HS-5 (cell line): ENCODE measurements at places on chromosomes 12 and 14.
A peak's percentile ranks its signal among the peaks of the same experiment; 100 is the strongest.

DNA sequence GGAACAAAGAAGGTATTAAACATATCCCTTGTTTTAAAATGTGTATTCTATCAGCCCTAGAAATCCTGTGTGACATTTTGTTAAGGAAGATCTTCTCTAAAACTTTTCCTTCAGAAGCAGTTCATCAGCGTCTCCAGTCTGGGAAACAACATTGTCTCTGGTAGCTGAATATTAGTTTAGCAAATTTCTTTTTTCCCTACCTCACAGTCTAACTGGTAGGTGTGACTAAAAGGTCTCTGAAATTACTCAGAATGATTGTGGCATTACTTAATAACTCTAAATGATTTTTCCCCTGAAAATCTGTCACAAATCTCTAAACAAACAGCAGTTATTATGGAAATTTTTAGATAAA is 1044.8 kb downstream of the FLRT2 start:
- no peak for DNase-seq

DNA sequence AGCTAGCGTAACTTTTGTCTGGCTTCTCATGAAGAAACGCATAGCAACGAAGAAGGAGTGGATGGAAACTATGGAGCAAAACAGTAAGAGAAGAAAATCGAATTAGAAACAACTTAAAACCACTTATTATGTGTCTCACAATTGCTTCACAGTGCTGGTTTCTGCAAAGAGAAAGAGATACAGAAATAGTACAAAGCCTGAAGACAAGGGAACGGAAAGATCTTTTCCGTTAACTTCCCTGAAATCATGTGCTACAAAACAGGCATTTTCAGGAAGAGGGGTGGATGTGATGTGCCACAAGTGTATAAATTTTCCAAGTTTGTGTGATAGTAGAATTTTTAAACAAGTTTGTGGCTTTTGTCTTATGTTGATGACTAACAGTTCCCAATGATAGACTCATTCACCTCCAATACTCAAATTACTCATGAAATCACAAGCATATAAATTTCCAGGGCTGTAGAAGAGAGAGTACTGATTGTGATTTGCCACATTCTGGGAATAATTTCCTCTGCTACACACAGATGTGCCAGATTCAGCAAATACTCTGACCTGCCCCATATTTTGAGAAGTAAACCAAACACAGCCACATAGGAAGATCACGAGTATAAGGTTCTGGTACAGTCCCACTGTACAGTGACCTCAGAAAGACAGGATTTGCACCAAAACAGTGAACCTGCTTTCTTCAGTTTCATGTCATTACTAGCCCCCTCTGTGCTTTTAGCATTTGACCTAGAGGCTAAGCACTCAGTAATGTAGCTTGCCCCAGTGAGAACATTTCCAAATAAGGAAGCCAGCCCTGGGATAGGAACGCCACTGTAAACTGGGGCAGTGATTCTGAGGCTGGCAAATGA is 41.4 kb upstream of the PPFIA2 start:
- no peak for DNase-seq

GRCh38 chr12:92543840-92544239 is 158.9 kb upstream of the PLEKHG7 start:
- no peak for DNase-seq

DNA sequence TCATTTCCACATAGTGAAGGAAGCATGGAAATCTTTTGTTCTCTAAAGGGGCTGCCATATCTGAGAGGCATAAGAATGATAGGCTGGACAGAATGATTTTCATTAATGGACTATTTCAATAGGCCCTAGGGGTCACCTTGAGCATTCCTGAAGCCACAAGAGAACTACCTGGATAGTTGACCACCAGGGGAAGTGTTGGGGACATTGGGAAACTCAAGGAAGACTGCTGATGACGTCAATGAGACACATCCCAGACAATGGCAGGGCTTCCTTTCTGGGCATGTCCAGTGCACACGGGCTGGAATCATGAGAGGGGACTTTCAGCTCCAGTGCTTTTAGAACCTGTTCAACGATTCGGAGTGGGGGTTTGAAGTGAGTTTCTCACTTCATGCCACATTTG is 48.8 kb upstream of the CHST11 start:
- DNase-seq: no peak

- DNase-seq: no peak
Observed at GRCh38 chr14:33660248-33660647, 290.6 kb downstream of the EGLN3 start.

DNA sequence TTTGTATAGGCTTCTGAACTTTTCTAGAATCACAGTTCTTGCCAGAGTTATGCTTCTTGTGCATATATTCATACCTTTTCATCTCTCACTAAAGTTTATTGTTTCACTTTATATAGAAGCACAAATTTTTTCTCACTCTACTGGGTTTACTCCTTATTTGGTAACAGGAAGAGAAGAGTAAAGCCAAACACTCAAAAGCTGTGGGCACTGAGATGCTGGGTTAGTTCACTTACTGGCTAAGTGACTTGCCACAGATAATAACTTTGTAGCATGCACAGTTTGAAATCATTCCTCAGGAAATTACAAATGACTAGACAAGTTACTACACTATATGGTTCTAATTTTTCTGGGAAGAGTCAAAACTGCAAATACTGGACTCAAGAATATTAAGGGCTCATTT is 7.8 kb downstream of the HIGD1C start:
- no peak for DNase-seq

DNA sequence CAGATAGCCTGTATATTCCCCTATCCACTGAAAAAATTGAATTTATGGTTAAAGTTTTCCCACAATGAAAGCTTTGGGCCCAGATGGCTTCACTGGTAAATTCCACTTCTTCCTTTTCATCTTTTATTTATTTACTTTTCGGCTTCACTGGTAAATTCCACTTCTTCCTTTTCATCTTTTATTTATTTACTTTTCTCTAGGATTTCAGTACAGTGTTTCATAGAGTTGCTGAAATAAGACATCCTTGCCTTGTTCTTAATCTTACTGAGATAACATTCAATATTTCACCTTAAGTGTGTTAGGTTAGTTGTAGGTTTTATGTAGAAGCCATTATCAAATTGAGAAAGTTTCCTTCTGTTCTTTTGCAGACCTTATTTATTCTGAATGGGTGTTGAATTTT is 18.9 kb upstream of the KLRG1 start:
- DNase-seq: no peak

GRCh38 chr14:43168371-43168925 is 1338.6 kb downstream of the FSCB start:
- no peak for DNase-seq

DNA sequence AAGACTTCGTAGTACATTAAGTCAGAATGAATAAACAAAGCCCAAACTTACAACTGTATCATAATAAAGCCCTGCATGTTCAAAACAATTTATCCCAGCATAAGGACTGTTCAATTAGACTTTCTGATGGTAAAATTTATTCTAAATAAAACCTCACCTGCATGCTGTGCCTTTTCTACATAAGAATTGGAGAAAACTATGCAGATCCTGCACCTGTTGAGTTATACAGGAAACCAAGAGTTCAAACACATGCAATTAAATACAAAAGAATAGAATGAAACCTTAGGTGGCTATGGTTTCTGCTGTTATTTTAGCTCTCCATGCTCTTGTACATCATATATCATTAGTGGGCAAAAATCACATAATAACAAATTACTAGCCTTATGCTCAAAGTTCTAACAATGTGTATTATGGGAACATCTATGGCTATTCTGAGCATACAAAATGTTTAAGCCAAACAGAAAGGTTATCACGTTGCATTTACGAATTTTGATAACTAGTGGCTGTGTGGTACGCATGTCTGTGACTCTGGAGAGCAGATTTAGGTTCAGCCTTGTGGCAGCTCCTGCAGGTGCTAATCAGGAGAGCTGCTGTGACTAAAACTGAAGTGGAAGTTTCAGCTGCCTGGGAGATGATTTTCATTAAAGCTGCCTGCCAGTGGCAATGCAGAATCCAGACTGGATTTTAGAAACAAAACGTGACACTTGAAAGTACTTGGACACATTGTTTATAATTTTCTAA is 36.1 kb upstream of the LRFN5 start:
- DNase-seq: no peak

DNA sequence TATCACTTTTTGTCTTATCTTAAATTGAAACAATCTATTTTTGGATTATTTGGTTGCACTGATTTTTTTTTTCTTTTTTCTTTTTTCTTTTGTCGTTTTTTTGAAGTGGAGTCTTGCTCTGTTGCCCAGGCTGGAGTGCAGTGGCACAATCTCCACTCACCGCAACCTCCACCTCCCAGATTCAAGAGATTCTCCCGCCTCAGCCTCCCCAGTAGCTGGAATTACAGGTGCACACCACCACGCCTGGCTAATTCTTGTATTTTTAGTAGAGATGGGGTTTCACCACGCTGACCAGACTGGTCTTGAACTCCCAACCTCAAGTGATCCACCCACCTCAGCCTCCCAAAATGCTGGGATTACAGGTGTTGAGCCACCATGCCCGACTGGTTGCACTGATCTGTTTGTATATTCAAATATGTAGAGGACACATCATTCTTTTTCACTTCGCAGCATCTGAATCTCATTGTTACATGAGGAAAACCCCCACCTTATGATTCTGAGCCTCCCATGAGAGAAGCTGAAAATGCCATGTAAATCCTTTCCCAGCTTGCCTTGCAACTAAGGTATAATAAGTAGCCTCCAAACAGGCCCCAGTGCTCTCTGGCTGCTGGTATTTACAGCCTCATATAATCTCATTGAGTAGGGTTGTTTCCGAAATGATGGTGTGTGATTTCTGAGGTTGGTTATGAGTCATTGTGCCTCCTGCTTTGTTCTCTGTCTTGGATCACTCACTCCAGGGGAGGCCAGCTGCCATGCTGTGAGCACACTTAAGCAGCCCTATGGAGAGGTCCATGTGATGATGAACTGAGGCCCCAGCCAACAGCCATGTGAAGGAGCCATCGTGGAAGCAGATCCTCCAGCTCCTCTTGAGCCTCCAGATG is 5.2 kb upstream of the HSP90B1 start:
- DNase-seq: peak; percentile 26

GRCh38 chr12:3154006-3154405 is 76.8 kb downstream of the TSPAN9 start:
- DNase-seq: no peak

- DNase-seq: no peak
Observed at GRCh38 chr14:99733211-99733539, 49.1 kb downstream of the CYP46A1 start.

- no peak for DNase-seq
Observed at GRCh38 chr14:97706819-97707218, 909.6 kb downstream of the VRK1 start.

DNA sequence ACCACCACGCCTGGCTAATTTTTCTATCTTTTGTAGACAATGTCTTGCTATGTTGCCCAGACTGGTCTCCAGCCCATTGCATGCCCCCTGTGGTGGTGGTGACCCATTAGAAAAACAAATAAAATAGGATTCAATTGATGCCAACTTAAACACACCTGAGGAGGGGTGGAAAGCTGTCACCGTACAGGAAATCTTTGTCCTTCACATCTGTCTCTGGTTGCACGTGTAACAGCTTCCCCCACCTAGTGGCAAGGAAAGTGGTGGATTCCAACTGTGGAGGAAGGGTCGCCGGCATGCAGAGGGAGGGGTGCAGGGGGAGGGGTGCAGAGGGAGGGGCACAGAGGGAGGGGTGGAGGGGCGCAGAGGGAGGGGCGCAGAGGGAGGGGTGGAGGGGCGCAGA is 26.1 kb upstream of the GPR68 start:
- no peak for DNase-seq

- DNase-seq: no peak
Observed at GRCh38 chr14:77126461-77126990, 15.1 kb downstream of the ZDHHC22 start.

DNA sequence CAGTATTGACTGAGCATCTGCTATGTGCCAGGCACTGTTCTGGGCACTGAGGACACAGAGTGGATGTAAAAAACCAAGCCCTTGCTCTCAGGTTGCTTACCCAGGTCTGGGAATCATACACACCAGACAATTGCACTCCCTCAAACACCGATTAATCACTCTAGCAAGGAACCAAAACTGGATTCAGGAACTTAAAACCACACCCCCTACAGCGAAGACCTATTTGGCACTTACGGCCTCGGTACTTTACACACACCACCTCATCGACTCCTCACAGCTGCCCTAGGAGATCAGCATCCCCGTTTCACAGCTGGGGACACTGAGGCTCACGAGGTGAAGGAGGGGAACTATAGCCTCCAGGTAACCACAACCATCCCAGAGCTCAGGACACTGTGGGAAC is 1.6 kb downstream of the GLTP start:
- DNase-seq: no peak

DNA sequence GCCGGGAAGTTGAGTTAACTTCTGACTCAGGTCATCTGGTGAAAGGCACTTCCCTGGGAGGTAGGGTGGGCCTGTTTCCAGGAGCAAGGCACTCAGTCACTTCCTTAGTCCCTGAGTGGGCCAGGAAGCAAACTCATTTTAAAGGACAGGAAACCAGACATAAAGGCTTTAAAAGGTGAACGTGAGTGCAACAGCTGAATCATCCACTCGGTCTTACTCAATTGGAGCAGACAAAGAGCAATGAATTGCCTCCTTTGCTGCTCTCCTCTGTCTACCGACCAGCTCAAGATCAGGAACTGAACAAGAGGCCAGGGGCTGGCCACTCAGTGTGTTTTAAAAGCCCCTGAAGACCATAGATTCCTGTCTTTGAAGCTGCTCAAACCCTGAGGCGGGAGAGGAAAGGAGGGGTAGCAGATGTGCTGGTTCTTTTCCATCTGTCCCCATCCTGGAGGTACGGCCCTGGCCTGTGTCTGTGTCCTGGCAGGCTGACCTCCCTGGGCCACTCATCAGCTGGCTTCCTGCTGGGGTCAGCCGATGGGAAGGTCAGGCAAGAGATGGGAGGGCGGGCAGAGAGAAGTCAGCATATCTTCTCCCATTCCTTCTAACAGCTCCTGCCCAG is 148.9 kb downstream of the PPM1H start:
- DNase-seq: peak; percentile 97

DNA sequence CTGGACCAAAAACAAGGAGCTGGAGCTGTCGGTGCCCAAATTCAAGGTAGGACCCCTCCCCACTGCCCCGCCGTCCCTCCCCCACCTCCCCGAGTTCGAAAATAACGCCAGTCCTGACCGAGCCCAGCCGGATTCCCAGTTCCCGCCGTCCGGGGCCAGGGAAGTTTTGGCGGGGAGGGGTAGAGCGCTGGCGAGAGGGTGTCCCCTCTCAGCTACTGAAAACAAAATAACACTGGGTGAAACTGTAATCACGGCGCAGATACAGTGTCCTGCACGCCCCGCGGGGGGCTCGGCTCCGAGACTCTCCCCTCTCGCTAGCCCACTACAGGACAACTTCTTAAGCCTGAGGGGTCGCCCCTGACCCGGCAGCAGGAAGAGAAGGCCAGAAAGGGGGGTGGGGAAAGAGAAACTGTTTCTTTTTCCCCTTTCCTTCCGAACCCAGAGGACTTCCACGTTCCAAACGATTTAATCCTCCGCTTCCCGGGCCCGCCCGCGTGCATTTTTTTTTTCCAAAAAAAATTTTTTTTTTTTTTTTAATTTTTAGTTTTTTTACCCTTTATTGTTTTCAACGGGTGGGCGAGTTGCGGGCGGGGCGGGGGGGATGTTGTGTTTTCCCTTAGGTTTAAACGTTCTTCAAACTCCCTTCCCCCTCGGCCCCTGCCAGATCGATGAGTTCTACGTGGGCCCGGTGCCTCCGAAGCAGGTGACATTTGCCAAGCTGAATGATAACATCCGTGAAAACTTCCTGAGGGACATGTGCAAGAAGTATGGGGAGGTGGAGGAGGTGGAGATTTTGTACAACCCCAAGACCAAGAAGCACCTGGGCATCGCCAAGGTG is 1.6 kb downstream of the SETD1B start:
- no peak for DNase-seq
